ENCODE measurements at places on chromosomes 3 and 15.

DNA sequence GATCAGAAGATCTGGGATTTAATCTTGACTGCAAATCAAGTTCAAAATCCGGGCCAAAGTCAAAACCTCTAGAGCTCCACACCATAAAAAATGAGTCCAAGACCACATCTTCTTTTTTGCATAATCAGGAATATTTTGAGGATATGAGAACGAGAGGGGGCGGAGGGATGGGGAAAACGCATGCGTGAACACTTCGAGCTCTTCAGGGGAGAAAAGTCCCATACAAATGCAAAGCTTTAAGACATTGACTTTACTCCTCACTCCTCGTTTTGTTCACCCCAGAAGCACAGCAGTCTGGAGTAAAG is 68.2 kb downstream of the SUMF1 start:
- no peak for DNase-seq

- no peak for DNase-seq
Measured at GRCh38 chr3:3553236-3553635, 246.0 kb upstream of the LRRN1 start.

GRCh38 chr3:146803745-146804144 is 198.6 kb upstream of the PLSCR5 start:
- no peak for DNase-seq

DNA sequence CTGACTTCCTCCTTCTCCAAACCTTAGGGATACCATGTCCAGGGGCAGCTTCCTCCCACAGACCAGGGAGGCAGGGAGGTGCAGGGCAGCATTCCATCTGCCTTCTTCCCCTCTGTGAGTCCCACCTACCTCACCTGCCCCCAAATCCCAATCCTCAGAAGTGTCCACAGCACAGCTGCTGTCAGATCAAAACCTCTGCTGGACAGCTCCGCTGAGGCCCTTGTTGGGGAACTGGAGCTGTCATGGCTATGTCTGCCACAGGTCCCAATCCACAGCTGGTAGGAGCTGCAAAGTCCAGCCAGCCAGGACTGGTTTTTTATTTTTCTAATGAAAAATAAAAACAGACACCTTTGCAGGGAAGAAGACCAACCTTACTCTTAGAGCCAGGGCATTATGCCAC is 40.7 kb upstream of the TBC1D21 start:
- no peak for DNase-seq

DNA sequence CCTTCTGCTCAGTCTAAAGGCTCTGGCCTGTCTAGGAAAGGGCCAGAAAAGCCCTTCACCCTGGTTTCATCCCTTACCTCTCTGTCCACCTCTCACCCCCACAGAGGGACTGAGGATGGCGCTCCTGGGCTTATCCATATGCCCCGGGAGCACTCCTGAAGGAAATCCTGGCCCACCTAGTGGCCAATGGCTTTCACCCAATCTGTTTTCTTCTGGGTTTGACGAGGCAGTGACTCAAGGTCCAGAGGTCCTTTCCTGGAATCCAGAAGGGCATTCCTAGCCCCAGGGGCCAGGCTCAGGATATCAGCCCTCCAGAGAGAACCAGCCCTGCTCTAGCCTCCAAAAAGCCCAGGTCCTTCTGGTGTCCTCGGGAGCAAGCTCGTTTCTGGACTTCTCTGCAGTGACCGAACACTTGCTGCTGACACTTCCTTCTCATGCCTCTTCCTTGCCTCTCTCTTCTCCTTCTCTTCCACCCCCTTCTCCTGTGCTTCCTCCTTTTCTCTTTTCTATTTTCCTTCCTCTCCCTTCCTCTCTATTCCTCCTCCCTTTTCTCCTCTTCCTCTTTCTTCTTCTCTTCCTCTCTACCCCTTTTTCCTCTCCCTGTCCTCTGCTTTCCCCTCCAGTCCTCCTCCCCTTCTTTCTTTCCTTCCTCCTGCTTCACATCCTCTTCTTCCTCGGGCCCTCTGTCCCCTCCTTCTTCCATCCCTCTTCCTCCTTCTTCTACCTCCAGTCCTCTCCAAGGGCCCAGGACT is 59.6 kb downstream of the RHCG start:
- DNase-seq = no peak

GRCh38 chr3:109985943-109986555 is 648.7 kb upstream of the DPPA4 start:
- DNase-seq = no peak

DNA sequence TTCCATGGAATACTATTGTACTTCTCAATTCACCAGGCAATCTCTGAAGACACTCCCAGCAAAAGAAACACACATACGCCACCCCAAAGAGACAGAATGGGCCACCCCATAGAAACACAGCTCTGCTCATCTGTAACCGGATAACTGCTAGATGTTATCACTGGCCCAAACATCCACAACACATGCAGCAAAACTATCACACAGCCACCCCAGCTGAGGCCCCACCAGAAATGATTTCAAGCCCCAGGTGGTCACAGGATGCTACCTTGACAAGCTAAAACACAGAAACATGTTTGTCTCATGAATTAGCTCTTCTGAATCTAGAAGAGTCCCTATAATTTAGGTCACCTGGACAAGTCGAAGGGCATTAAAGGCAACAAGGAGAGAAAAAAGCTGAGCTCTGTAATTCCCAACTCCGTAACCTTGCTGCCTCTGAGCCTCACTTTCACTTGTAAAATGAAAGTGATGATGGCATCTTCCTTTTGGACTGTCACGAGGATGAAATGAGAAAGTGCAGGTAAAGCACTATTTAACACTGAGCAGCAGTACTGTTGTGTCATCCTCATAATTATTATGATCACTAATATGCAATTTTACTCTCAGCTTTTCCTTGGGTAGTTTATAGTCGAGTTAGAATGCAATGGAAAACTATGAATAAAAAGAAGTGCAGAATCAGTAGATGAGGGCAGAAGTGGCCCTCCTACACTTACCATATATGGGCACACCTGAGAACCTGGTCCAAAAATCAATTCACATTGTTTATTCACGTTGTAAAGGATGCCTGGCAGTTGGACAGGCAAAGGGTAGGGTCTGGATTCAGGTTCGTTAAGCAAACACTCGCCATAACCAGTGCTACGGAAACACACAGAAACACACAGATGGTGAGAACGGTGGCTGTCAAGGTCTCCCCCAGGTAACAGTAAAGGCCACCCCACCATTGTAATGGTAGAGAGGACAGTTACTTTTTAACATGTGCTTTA is 38.6 kb downstream of the ADAMTS9 start:
- DNase-seq = no peak

GRCh38 chr3:141763088-141763750 is at the start of gene GRK7:
TSS of gene GRK7 (plus strand) at chr3:141763408. CDS start at chr3:141778285, 14,877 bp downstream.
- no peak for DNase-seq

GRCh38 chr3:186307594-186308221 is 54.3 kb downstream of the DGKG start:
- DNase-seq = peak; percentile 81

GRCh38 chr3:45679805-45680204 is 9.4 kb upstream of the SACM1L start:
- DNase-seq = peak; percentile 87

GRCh38 chr3:112857526-112857925 is 10.9 kb upstream of the CD200R1L start:
- peak; percentile 79 for DNase-seq

GRCh38 chr3:130539005-130539404 is 22.0 kb downstream of the COL6A6 start:
- DNase-seq = peak; percentile 83

- DNase-seq = no peak
Measured at GRCh38 chr15:78382114-78382880, 42.1 kb downstream of the CRABP1 start.

- DNase-seq = peak; percentile 84
Measured at GRCh38 chr3:53170325-53171063, 9.5 kb downstream of the PRKCD start.

GRCh38 chr3:42381551-42382082 is 28.8 kb downstream of the LYZL4 start:
- DNase-seq = no peak

DNA sequence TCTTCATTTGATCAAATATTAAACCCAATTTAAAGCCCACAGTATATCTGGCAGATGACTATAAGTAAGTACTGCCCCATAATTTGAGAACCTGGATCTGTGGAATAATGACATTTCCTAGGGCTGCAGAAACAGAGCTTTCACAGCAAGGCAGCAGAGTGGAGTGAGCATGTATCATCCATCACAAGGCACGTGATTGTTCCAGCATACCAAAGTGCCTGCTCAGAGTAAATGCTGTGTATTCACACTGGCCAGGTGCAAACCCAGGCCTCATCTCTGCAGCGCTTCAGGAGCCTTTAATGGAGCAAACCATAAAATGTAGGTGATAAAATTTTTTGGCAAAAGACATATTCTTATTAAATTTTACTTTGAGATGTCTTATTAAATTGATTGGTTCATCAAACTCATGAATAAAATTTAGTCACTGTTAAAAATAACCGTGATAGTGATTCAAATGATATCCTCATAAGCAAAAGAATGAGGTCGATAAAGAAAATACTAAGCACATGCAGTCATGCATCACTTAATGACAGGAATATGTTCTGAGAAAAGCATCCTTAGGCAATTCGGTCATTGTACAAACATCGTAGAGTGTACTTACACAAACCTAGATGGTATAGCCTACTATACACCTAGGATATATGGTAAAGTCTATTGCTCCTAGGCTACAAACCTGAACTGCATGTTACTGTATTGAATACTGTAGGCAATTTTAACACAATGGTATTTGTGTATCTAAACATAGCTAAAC is 99.3 kb upstream of the SLC24A5 start:
- DNase-seq = no peak

DNA sequence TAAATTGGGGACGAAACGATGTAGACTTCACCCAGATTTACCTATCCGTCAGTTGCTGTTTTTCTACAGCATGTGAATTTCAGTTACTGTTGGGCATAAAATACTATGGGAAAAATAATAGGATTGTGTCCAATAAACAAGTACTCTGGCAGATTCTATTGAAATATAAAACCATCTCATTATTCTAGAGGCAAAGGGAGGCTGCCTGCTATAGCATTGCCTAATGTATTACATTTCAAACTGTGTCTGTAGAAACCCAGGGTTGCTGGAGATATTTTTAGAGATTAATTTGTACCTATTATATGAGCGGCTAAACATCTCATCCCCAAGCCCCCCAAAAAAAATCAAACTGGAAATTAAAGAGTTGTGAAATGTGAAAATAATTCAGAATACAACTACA is 159.6 kb upstream of the IL12A start:
- DNase-seq = no peak

DNA sequence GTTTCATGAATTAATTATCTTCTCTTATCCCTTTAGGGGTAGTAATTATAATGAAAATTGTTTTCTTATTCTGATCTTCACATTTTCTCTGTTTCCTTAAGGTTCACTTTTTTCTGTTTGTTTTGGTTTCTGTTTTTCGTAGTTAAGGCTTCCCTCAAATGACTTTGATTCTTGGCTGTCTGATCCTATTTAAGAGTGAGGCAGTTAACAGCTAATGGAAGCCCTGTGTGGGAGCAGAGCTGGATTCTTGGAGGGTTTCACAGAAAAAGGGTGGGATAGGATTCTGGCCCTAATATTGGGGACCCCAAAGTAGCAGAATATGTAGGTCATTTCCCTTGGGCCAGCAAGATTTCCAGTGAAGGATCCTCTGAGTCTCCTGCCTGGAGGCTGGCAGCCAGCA is 6.8 kb upstream of the AMOTL2 start:
- no peak for DNase-seq

GRCh38 chr3:53890726-53891475 is 758 bp downstream of the SELENOK start:
- DNase-seq = peak; percentile 52

- no peak for DNase-seq
Measured at GRCh38 chr3:106212665-106213222, 343.9 kb upstream of the CBLB start.

- DNase-seq = no peak
Measured at GRCh38 chr3:16370872-16371740, 106.1 kb downstream of the OXNAD1 start.

DNA sequence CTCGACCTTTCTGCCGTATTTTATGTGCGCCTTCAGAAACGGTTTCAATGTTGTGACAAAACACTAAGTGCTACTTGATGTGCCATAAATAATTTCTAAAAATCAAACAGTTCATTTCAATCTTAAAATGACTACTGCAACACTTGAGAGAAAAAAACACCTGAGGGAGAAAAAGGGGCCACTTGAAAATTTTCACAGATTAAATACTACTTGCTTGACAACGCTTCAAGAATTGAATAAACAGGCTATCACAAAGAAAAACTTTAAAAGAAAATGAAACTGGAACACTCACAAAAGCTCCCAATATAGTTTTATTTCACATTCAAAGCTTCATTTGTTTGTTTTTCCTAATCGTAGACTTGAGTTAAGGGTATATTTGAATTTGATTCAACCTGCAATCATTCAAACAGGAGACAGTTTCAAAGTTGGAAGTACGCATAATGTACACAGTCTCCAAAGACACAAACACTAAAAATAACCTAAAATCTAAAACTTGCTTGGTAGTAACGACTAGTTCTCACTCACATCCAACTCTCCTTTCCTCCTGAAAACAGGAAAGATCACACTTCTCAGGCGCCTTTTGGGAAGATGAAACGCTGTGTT is 380.7 kb downstream of the ERC2 start:
- no peak for DNase-seq

GRCh38 chr3:166351461-166351860 is 514.2 kb upstream of the BCHE start:
- DNase-seq = no peak

- peak; percentile 68 for DNase-seq
Measured at GRCh38 chr3:197847866-197848401, 56.9 kb downstream of the LRCH3 start.

All from hematopoietic multipotent progenitor cell treated with erythropoietin and hydrocortisone succinate and interleukin-3 and kit ligand, for 4 days (in vitro differentiated cells).